Effector memory CD4-positive, alpha-beta T cell (primary cell): ENCODE measurements at places on chromosomes 16 and 17.

DNA sequence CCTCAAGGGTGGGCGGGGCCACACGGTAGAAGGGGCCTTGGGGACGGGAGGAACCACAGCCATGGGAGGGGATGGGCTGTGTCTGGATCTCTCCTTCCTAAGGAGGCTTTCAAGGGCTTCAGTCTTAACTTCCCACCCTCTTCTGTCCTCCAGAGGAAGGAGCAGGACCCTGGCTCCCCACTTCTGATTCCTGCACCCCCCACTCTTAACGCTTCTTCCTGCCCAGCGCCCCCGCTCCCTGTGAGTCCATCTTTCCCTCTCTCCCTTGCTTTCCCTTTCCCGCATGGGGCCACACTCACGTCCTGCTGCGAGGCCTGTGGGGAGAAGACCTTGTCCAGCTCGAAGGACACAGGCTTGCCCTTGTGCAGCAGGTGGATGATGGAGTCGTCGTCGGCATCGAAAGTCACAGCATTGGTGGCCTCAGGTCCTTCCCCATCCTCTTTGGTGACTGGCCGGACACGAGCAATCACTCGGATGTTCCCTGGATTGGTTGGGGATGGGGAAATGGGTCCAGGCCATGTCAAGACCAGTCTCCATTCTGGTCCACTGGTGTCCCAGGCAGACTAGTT, 29.7 kb downstream of the KATNB1 start:
- no peak overlapping the region for H3K27ac ChIP-seq
- DNase-seq, result no peak
- H3K36me3 ChIP-seq, result no peaks in the 10 kb centered on the region
- H3K4me3 ChIP-seq, result no peak overlapping the region
- no peaks in the 10 kb centered on the region for H3K27me3 ChIP-seq

- H3K4me1 ChIP-seq, result peaks cover 58% of the 10 kb centered on the region
- H3K27me3 ChIP-seq, result no peaks in the 10 kb centered on the region
- H3K4me3 ChIP-seq, result peak overlapping the region; percentile 93
- peak overlapping the region; percentile 100 for H3K27ac ChIP-seq
Observed at GRCh38 chr17:7836596-7837407, 2.8 kb downstream of the KDM6B start.

GRCh38 chr16:12111223-12111622, 134.7 kb downstream of the SNX29 start:
- H3K4me3 ChIP-seq, result no peak overlapping the region
- H3K27ac ChIP-seq, result no peak overlapping the region

DNA sequence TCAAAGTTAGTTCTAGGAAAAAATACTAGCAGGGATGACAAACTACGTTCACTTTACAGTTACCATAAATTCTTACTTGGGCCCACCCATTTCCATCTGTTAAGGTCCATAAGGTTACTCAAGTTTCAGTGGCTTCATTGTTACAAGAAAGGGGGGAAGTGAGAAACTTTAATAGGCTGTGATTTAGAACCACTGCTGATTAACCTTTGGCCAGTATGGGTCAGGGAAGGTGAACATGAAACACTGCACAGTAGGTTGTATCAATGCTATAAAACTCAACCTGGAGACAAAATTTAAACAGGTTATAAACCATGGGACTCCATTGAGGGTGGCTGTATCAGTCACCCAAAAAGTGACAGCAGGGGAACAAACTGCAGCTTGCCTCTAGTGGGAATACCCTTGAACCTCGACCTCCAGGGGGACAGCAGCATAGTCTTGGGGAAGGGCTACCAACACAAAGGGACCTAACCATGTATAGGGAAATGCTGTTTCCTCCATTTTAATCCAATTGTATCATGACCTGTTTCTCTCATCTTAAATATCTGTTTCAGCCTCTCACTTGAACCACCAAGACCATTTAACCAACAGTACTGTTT, 10.4 kb downstream of the PTRH2 start:
- no peak overlapping the region for H3K4me3 ChIP-seq
- H3K27ac ChIP-seq, result no peak overlapping the region
- no peaks in the 10 kb centered on the region for H3K4me1 ChIP-seq
- DNase-seq, result no peak

DNA sequence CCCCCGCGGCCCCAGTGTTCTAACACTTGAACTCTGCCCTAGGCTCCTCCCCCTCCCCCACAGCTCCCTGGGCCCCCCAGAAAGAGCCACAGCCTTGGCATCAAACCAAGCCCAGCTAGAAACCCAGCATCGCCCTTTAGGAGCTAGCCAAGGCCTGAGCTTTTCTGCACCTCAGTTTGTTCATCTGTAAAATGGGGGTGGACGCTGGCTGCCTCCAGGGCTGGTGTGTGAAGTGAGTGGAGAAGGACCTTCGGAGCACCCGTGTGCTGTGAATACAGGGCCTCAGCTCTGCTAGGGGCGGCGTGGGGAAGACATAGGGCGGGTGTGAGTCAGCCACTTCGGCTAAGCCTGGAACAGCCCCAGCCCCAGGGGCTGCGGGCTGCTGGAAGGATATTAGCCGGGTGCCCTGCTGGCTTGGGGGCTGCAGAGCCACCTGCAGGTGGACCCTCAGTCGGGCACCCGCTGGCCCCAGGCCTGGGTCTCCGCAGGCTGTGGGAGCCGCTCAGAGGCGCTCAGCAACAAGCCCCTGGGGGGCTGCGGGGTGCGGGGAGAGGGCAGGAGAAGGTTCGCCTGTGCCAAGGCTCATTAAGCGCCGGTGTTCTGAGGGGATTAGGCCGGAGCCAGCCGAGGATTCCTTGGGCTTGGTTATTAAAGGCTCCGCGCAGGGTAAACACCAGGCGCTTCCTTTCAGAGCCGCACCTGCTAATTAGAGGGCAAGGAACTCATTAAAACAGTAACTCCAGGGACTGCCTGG, 217.0 kb upstream of the CIBAR2 start:
- no peak for DNase-seq
- H3K4me1 ChIP-seq, result no peaks in the 10 kb centered on the region
- no peak overlapping the region for H3K4me3 ChIP-seq
- no peaks in the 10 kb centered on the region for H3K27me3 ChIP-seq

DNA sequence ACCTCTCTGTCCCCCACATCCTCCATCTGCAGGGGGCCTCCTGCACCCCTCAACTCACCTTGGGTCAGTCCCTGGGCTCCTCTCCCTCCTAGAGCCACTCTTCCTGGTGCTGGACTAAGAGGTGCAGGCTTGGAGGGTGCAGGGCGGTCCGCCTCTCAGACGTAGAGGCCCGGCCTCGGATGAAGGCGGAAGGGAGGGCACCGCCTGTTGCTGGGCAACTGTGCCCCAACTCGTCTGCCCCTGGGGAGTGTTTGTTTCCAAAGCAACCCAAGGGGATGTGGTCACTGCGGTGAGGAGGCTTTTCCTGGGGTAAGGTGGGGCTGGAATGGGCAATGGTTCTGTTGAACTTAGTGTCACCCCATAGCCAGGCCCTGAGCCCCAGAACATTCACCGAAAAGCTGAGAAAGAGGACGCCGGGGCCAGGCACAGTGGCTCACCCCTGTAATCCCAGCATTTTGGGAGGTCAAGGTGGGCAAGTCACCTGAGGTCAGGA, at the start of gene C16orf54:
TSS of gene C16orf54 (minus strand) at position 138 of the 493 bp plus-strand sequence. CDS start 1,039 bp downstream, outside the sequence.
- H3K27me3 ChIP-seq, result no peaks in the 10 kb centered on the region
- peak within 1 kb of the TSS; percentile 99 for H3K27ac ChIP-seq
- DNase-seq, result peak; percentile 95

- no peaks in the 10 kb centered on the region for H3K27me3 ChIP-seq
- no peak overlapping the region for H3K27ac ChIP-seq
- DNase-seq, result no peak
- H3K4me3 ChIP-seq, result no peak overlapping the region
- H3K4me1 ChIP-seq, result no peaks in the 10 kb centered on the region
Observed at GRCh38 chr16:65469116-65469515, 347.3 kb upstream of the CDH11 start.

DNA sequence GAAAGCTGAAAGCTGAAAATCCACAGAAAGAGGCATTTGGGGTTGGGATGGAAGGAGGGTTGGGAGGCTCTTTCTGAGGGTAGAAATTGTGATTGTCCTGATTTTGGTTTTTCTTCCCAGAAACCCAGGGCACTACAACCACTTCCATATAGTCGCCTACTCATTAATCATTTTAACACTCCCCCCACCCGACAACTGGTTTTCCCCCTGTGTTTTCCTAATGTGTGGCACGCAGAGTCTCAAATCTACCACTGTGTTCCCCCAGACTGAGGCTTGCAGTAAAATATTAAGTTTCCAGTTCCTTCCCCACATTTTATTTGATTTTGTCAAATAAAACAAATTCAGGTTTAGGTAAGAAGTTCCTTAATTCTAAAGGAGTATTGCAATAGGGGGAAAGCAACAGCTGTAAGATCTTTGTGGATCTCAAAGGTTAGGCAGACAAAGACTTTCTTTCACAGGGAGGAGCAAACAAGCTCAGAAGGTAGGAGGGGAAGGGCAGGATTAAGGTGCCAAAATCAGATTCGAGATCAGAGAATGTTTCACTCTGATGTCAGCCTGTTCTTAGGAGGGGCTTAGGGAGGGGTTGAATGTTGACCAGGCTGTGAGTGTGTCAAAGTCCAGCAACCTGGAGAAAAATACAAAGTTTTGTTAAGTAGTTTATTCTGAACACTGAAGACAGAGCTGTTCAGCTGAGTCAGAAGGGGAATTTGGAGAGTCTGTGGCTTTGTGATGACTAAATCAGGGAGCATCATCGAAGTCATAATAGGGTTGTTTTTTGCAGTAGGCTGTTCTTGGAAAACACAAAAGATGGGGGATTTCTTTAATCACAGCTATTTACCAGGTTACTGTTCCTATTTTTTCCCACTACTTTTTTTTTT, 3.6 kb downstream of the ZNF267 start:
- peak; percentile 50 for DNase-seq
- peak overlapping the region; percentile 3 for H3K4me3 ChIP-seq
- H3K4me1 ChIP-seq, result peaks cover 48% of the 10 kb centered on the region
- H3K27me3 ChIP-seq, result no peaks in the 10 kb centered on the region
- peaks cover 6% of the 10 kb centered on the region for H3K36me3 ChIP-seq
- H3K27ac ChIP-seq, result peak overlapping the region; percentile 98

DNA sequence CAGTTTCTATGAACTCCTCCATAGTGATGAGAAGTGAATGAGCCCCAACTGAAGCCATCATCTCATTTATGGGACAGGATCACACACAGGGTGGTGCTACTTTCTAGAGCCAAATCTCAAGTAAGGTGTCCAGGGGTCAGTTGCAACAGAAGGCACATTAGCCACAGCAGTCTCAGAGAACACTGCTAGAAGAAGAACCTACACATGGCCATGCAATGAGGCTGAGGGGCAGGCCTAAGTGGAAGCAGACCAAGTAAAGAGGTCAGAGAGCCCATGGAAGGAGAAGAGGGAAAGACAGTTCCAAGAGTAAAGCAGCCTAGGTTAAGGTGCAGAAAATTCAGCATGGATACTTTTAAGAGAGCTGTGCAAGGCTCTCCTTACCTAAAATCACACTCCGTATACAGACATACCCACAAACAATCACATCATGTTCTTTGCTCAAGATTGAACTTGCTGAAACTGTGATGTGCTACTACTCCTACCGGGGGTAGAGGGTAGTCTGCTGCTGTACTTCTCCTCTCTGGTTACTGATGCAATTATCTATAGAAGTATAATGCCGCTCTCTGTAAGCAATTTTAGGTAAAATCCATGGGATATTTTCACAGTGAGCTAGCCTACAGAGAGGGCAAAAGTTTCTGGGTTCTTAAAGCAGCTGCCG, 1.7 kb downstream of the ABCA8 start:
- H3K36me3 ChIP-seq, result no peaks in the 10 kb centered on the region
- H3K27ac ChIP-seq, result no peak overlapping the region
- H3K4me3 ChIP-seq, result no peak overlapping the region
- H3K4me1 ChIP-seq, result no peaks in the 10 kb centered on the region
- H3K27me3 ChIP-seq, result no peaks in the 10 kb centered on the region
